ENCODE measurements at places on chromosomes 2 and 18. TPM values are rescaled to one million over a fixed set of nuclear protein-coding genes. Genes with fewer than 3 reads are reported as not detected.

GRCh38 chr2:237156031-237156856 is 70.6 kb downstream of the COPS8 start:
- DNase-seq = no peak

DNA sequence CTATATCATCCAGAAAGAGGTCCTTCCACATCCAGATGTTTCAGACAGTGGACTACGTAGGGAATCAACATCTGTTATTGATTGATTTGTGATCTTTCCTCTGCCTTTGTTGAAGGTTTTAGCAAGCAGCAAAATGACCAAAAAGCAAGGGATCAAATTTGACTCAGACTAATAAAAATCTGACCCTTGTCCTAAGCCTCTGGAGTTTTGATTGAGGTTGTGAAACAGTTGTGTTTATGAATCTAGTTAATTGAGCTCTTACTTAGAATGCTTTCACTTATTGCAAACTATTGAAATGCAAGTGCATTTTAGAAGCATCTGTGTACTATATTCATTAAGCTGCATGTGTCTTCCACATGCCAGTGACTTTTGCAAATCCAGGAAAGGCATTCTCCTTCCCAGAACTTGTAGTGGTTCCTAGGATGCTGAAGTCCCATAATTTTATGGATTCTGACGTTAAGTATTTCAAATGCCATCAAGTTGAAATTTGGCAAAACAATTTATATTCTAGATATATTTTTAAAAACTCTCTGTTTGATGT is 116.0 kb downstream of the MTX2 start:
- DNase-seq = no peak

GRCh38 chr2:32931519-32931918 is 15.2 kb upstream of the LTBP1 start:
- DNase-seq = no peak

The ATG4B gene
- 69.0 TPM for polyA plus RNA-seq

GRCh38 chr2:18209934-18210639 is 331.6 kb downstream of the KCNS3 start:
- DNase-seq = peak; percentile 28

DNA sequence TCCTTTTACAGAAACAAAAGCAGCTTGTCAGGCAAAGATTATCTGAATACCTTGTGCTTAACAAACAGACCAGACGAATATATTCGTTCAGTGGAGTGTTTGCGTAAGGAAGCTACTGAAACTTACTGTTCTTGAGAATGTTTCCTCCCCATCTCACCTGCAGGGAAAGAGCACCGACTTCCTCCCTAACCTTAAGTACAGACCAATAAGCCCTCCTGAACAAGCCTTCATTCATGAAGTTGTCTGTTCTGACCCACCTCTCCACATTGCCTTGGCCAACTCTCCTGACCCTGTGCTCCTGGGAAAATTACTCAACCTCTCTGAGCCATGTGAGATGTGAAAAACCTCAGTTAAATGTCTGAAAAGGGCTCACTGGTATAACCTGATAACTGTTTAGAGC is 35.2 kb downstream of the STK39 start:
- DNase-seq = no peak

The TUBA3D gene
- not detected for polyA plus RNA-seq

DNA sequence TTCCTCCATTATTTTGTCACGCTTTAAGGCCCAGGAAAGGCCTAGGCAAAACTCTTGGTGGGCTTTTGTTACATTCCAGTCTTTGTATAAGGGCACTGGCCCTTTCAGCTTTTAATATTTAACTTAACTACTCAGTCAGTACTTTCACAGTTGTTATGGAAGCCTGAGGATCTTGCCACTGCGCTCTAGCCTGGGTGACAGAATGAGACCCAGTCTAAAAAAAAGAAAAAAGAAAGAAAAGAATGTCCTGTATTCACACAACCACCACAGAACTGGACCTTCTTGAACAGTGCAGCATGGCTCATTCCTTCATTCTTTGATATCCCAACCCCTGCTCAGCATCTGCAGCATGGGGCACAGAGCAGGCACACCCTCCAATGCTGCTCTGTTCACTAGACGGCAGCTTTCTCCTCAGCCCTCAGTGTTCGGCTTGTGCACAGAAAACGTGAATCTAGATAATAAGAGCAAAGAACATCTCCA is 93.4 kb upstream of the MSH2 start:
- DNase-seq = no peak

The KIF1A gene
- polyA plus RNA-seq = 0.01 TPM

DNA sequence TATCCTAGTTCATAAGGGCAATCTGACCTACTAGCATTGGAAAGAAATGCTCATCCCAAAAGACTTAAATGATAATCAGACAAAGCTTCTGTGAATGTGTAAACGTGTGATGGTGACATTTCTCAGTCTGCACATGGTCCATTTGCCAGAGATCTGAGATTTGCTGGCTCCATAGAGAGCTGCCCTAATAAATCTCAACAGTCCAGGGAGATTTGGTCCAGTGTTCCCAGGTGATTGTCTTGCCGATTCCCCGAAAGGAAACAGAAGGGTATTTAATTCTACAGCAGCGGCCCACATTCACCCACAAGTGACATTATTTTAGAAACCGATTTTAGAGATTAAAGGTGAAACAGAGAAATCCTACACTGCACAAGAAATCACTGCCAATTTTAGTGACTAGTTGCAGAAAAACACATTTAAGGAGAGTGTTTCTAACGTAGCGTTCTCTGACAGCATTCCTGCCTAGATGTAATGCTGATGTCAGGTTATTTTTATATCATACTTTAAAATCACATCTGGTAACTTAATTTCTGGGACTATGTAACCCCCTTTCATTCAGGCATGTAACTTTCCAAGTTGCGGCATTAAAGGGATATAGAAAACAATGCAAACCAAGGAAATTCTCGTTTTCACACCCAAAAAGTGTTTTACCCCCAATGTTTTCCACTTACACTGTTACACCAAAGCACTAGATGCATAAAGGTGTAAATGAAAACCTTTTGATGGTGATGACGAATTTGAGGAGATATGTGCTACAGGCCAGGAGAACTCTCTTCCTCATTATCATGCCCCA is 231.9 kb upstream of the FN1 start:
- no peak for DNase-seq

- DNase-seq = no peak
Measured at GRCh38 chr2:10331027-10331701, 28.5 kb downstream of the HPCAL1 start.
